Kidney (tissue), 22 donors: ENCODE measurements at places on chromosomes 5 and 9. TPM values are rescaled to one million over a fixed set of nuclear protein-coding genes. Genes with fewer than 3 reads are reported as not detected.

Gene SNX2
- 81.3 TPM for total RNA-seq

Gene TEX48
- not detected for total RNA-seq

Gene SLC1A1
- 19.0 TPM for total RNA-seq

Gene PCDHB10
- 2.3 TPM for total RNA-seq

Gene DMRT3
- not detected for total RNA-seq

Gene BNC2
- total RNA-seq, result 37.9 TPM

Gene NMUR2
- not detected for total RNA-seq

Gene OR13C2
- total RNA-seq, result not detected

Gene SPINK5
- total RNA-seq, result 0.91 TPM

Gene C9orf50
- total RNA-seq, result 1.1 TPM

Gene UBE2R2
- total RNA-seq, result 32.2 TPM

Gene CKMT2
- total RNA-seq, result 3.7 TPM

Gene ADGRV1
- 7.0 TPM for total RNA-seq

Gene CCNJL
- total RNA-seq, result 1.6 TPM

Gene ARHGEF37
- 21.8 TPM for total RNA-seq

Gene TXNDC8
- not detected for total RNA-seq

Gene SPATA31C1
- not detected for total RNA-seq
